NCI-H526 treated with DMSO at 0.1 percent for 48 hours (cell line): ENCODE measurements at places on chromosomes 2 and 18.
A peak's percentile ranks its signal among the peaks of the same experiment; 100 is the strongest.

- DNase-seq = no peak
These were observed 203.6 kb downstream of the MYT1L start for GRCh38 chr2:2127467-2127866.

GRCh38 chr2:188983427-188984064, 9.4 kb downstream of the COL3A1 start:
- DNase-seq = no peak

DNA sequence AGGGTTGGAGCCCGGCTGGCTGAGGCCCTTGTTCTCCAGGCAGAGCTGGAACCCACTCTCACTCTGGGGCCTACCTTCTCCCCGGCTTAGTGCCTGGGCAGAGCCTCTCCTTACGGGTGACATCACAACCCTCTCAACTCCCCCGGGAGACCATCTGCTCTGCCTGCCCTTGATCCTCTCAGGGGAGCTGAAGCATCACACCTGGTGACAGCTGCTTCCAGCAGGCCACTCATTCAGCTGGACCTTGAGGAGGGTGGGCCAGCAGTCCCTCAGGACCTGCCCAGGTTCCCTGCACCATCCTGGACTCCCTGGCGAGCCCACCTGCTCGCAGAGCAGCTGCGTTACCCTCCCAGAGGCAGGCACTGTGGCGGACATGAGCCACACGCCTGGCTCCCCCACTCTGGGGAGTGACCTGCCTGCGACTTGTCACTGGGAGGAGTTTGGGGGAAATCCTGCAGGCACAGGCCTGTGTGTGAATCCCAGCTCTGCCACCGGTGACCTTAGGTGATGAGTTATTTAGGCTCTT, 13.1 kb downstream of the HS6ST1 start:
- DNase-seq = no peak

- DNase-seq = no peak
These were observed 58.9 kb downstream of the TMEM131 start for GRCh38 chr2:97936881-97937280.

- peak; percentile 18 for DNase-seq
These were observed 108.7 kb downstream of the UXS1 start for GRCh38 chr2:106085181-106085940.

GRCh38 chr18:27645929-27646328, 460.8 kb upstream of the CHST9 start:
- no peak for DNase-seq

DNA sequence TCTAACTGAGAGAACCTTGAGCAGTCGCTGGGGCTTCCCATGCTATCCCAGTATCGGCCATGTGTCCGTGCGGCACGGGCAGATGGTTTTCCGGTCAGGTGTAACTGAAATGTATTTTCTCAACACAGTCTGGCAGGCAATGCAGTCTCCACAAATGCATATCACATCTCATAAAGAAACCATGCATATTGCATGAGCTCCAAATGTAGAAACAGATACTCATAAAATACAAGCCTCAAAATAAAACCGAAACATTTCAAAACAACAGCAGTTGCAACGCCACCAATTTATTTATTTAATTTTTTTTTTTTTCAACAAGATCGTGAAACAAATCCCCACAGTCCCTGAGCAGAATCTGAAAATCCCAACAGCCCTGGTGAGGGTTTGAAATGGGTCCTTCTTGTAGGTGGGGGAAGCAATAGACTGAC, 299.4 kb downstream of the LPIN1 start:
- DNase-seq = no peak

DNA sequence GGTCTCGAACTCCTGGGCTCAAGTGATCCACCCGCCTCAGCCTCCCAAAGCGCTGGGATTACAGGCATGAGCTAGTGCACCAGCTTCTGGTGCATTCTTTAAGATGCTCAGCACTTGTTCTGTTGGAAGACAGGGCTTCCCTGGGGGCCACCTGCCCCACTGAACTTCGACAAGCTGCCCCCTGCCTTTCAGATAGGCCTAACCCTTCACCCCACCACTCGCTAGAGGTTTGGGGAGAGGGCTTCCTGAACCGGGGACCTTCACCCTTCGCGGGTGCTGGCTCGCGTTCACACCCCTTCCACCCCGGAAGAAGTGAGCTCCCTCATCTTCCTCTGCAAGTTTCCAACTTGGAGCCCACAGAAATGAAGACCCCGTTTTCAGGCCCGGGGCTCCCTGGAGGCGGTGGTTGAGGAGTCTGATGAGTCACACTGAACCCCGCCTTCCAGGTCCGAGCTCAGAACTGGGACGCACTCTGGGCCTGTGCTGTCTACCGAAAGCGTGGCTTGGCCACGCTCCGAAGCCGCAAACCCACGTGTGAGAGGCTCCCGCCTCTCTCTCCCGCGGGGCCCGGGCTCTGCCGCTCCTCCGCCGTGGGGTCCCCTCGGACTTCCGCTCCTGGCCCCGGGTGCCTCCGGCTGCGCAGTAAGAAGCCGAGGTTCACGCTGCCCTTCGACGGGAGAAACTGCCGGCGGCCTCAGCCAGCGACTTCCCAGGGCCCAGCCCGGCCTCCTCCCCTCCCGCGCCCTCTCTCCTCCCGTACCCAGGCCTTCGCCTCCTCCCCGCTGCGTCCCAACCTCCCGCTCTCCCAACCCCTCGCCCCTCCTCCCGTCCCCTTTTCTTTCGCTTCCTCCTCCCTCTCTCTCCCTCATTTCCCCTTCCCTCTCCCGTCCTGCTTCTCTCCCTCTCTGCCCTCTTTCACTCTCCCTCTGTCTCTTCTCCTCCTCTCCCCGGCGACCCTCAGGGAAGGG, 47.5 kb upstream of the SP3 start:
- DNase-seq = no peak

GRCh38 chr2:67645280-67646138, 248.4 kb downstream of the ETAA1 start:
- no peak for DNase-seq

GRCh38 chr18:48589797-48590519, 51.1 kb downstream of the CTIF start:
- DNase-seq = no peak

- DNase-seq = no peak
These were observed 51.9 kb downstream of the ESCO1 start for GRCh38 chr18:21548647-21549046.
